Aorta (tissue), 5 donors: ENCODE measurements at places on chromosomes 4 and X.
A peak's percentile ranks its signal among the peaks of the same experiment; 100 is the strongest.

DNA sequence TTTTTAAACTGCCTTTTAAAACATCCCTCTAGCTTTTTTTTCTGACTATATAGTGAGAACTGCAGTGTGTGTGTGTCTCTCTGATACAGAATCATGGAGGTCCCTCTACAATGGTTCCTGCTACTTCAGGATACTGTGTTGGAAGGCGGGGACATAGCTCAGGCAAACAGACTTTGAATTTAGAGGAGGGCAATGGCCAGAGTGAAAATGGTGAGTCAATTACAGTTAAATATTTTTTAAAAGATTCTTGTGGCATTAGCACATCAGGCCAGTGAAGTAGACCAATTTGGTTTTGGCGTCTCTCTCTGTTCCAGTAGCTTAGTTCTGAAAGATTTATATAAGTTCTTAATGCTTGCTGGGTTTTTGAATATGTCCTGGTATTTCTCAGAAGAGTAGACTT, 47.1 kb downstream of the ALG13 start:
- no peak for DNase-seq

- DNase-seq = no peak
These were observed 107.2 kb downstream of the GASK1B start for GRCh38 chr4:158065603-158066002.

DNA sequence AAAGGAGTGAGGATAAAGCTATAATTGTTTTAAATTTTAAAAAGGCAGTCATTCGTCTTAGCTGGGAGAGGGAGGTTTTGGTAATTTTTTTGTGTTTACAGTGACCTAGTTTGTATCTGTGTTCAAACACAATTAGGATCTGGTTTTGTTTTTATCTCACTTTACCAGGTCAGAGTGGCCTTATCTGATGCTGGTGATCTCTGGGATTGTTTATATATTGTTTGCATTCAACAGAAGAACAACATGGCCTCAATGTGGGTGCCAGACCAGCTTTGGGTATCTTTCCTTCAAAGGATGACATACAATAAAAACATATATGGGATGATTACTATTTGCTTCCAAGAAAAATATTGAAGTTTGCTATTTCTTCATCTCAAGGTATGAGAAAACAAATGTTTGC, 272.2 kb upstream of the UGT8 start:
- DNase-seq = no peak

DNA sequence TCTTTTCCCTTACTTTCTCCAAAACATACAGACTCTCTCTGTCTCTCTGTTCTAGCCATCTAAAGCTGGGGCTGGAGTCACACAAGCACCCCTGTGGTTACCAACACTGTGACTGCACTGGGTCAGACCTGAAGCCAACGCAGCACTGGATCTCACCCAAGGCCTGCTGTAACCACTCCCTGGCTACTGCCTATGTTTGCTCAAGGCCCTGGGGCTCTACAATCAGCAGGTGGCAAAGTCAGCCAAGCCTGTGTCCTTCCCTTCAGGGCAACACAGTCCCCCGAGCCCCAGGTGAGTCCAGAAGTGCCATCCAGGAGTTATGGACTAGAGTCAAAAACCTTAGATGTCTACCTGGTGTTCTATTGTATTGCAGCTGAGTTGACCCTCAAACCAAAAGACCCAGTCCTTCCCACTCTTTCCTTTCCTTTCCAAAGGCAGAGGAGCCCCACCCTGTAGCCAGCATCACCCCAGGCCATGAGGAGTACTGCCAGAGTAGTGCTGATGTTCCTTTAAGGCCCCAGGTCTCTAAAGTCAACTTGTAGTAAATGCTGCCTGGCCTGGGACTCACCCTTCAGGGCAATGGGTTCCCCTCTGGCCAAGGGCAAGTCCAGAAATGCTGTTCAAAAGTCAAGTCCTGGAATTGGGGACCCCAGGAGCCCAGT, 58.8 kb upstream of the RAP2C start:
- no peak for DNase-seq

DNA sequence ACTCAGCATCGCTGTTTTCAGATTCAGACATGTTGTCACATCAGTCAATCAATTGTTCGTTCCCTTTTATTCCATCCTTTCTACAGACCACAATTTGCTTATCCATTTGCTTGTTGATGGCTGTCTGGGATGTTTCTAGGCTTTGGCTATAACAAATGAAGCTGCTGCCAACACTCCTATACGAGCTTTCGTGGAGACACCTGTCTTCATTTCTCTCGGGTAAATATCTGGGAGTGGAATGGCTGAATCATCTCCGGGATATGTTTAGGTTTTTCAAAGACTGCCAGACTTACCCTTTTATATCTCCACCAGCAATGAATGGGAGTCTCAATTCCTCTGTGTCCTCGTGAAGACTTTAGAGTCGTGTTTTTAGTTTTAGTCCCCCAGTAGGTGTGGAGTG, 118.9 kb downstream of the SORCS2 start:
- no peak for DNase-seq

DNA sequence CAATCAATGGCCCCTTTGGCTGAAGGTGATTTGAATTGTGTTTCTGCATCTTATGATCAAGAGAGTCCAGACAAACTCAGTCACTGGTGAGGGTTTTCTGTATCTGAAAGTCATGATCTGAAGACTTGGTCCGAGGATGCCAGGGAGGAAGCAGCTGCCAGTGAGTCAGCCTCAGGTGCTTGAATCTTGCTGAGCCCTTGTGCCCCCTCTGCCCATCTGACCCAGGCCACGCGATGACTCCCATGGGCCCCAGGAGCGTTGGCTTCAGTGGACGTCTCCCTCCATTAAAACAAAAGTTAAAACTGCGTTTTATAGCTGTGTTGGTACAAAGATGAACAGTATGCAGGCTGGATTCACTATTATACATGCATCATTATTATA, 62.0 kb downstream of the HTRA3 start:
- DNase-seq = peak; percentile 29

DNA sequence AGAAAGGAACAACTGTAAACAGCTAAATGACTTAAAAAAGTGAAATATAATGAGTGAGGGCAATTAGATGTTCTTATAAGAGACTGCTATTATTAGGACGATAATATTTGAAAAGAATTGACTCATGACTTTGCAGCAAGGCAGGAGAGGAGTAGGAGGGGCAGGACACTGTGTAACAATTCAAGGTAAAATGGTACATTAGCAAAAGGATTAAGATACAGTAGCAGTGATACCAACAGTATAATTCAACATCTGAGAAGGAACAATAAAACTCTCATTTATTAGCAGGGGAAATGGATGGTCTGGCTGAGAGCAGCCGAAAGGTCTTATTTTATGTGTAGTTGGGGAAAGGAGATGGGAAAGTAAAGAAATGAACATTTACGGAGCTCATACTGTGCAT, 315.5 kb upstream of the BOD1L1 start:
- DNase-seq = no peak

DNA sequence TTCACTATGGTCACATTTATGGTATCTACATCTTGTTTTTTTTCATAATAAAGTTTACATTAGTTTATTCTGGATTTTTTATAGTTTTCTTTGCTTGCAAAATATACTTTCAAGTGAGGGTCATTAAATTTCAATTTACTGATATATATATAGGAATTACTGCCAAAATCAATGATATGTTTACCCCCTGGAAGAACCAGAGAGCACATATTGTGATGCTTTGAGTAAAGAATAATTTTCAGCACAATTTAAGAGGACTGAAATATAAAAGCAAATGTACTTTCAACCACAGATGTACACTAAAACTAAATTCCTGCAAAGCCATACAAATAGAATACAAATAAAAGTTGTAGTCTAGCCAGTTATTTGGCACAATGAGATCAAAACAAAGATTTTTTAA, 242.2 kb upstream of the PCDH18 start:
- DNase-seq = no peak

DNA sequence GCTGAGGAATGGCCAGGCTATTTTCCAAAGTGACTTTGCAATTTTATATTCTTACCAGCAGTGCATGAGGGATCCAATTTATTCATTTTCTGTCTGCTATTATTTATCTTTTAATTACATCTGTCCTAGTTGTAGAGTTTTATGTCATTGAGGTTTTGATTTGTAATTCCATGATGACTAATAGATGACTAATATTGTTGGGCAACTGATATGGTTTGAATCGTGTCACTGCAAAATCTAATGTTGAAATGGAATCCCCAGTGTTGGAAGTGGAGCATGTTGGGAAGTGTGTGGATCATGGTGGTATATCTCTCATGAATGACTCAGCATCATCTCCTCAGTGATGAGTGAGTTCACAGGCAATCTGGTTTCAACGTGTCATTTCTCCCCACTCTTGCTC, 201.5 kb downstream of the TBX22 start:
- DNase-seq = no peak

GRCh38 chr4:76712564-76712963, 185.4 kb downstream of the SOWAHB start:
- no peak for DNase-seq

- no peak for DNase-seq
These were observed 71.5 kb downstream of the AFF1 start for GRCh38 chr4:87006426-87006675.

GRCh38 chrX:48703642-48704481, 7.3 kb downstream of the SUV39H1 start:
- no peak for DNase-seq

- no peak for DNase-seq
These were observed 41.1 kb upstream of the WDR1 start for GRCh38 chr4:10157478-10158332.

DNA sequence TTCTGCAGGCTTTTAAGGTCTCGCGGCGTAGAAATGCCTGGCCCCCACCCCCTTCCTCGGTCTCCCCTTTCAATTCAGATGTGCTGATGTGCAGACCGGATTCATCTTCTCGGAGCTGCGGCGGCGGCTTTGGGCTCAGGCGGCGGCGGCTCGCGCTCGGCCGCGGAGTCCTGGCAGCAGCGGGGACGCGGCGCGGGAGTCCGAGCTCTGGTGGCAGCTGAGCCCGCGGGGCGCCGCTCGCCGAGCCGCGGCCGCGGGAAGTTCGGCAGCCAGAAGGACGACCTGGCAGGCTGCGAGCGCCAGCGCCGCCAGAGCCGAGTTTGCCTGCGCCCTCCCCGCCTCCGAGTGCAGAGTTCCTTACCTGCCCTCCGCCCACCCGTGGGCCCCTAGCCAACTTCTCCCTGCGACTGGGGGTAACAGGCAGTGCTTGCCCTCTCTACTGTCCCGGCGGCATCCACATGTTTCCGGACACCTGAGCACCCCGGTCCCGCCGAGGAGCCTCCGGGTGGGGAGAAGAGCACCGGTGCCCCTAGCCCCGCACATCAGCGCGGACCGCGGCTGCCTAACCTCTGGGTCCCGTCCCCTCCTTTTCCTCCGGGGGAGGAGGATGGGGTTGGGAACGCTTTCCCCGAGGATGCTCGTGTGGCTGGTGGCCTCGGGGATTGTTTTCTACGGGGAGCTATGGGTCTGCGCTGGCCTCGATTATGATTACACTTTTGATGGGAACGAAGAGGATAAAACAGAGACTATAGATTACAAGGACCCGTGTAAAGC, 448 bp downstream of the TLL1 start:
- peak; percentile 44 for DNase-seq

DNA sequence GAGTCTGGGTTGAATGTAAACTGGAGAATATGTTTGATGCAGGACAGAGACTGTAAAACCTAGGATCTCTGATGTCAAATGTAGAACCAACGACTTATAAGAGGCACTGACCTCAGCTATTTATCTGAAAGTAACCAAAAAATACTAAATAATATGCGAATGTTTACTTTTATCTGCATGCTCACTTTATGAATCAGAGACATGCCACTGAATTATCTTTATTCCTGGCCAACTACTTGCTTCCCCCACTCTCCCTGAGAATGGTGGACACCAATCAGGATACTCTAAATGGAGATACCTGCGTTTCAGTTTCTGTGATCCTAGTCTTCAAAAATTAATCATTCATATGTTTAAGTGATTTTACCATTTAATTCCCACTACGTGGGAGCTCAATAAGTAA, 1038.4 kb upstream of the PABPC4L start:
- DNase-seq = no peak

DNA sequence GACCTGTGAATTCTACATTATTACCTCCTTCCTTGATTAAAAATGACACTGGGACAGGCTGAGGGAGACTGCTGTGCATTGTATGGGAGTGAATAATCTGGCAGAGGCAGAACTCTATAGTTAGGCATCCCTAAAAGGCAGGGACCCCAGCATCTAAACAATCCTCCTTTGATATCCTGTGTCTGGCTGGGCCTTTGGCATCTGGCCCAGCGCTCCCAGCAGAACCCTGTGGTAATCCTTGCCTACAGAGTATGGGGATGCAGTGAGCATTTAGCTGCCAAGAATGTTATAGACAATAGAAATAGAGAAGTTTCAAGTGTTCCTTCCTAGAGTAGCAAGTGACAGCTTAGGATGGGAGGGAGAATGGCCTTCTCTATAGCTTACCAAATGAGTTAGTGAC, 38.5 kb downstream of the ZCCHC12 start:
- DNase-seq = no peak

DNA sequence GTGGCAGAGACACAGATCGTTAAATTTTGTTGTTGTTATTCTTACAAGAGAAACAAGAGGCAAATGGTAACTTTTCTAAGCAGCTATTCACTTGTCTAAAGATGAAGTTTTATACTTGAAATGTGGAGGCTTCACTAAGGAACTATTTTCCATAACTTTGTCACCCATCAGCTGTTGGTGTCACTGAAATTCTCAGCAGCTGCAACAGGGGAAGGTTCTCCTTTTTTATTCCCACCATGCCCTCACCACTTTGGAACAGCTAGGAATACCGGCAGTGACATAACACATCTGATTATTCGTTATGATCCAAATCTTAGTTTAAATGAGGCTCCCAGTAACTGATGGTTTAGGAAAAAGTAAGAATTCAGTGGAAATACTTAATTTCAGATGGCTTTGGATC, 147.0 kb upstream of the LEF1 start:
- DNase-seq = no peak

- no peak for DNase-seq
These were observed 63.8 kb upstream of the ANXA10 start for GRCh38 chr4:168028568-168028967.

GRCh38 chrX:148363471-148364235, 136.8 kb upstream of the AFF2 start:
- DNase-seq = no peak

DNA sequence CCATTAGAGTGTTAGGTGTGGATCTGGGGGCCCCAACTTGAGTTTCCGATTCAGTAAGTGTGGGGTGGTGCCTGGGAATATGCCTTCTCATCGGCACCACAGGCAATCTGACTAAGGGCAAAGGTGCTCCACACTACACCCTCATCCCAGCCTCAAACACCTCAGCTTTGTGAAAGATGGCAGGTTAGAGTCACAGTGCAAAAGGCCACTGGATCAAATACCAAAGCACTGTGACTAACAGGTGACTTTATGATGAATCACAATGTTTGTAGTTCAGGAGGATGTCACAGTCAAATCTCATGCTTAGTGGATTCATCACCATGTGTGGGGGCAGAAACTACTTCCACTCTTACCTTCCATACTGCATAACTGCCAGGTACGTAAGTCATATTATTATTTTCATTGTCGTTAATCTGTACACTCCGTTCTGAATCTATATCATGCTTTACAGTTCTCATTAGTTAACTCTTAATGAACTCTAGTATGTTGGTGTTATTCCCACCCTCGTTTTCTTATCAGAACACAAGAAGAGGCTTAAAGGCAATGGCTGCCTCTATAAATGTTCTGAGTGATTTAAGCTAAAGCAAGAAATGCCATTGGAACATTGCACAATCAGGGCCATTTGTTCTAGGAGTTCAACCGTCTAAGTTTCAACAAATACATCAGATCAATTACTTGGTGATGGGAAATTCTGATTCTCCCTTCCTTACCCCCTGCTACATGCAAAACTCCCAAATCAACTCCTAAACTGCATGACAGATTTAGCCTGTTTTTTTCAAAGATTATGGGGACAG, 50.2 kb downstream of the PRKG2 start:
- DNase-seq = no peak

- DNase-seq = no peak
These were observed 44.6 kb upstream of the LEF1 start for GRCh38 chr4:108213308-108213707.
